Activated T-helper 9 cell treated with anti-CD3 and anti-CD28 coated beads, Interleukin-2, amount 50 U/mL, for 16 hours (primary cell): ENCODE measurements at places on chromosomes 1 and 21.
A peak's percentile ranks its signal among the peaks of the same experiment; 100 is the strongest.

GRCh38 chr1:10319750-10320149 lies 79.1 kb upstream of the PGD start:
- no peak for DNase-seq

DNA sequence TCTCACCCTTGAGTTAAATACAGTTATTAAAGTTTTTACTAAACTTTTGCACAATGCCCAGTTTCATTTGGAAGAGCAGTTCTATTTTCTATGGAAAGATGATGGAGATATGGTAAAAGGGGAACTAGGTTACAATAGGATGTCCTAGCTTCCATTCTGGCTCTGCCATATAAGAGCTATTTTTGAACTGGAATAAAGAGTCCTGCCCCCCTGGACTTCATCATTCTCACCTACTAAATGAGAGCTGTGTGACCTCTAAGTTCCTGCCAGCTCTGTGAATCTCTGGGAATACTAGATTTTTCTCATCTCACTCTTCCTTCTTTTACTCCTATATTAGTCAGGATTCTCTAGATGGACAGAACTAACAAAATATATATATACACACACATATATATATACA lies 106.3 kb downstream of the PRRX1 start:
- no peak for DNase-seq

DNA sequence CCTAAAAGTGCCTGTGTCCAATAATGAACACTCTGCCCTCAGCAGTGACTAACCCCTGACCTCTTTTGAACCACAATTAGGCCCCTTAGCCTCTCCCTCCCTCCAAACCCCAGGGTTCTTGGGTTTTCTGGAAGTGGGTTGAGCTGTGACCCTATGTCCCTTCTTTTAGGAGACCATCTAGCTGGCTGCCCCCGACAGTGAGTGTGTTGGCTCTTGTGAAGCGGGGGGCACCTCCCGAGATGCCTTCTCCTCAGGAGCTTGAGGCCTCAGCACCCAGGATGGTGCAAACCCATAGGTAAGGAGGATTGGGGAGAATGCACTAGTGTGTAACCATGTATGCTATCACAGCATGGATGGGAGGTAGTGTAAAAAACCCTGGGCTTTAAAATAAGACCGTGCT lies 7.3 kb downstream of the RUSC1 start:
- no peak for DNase-seq

DNA sequence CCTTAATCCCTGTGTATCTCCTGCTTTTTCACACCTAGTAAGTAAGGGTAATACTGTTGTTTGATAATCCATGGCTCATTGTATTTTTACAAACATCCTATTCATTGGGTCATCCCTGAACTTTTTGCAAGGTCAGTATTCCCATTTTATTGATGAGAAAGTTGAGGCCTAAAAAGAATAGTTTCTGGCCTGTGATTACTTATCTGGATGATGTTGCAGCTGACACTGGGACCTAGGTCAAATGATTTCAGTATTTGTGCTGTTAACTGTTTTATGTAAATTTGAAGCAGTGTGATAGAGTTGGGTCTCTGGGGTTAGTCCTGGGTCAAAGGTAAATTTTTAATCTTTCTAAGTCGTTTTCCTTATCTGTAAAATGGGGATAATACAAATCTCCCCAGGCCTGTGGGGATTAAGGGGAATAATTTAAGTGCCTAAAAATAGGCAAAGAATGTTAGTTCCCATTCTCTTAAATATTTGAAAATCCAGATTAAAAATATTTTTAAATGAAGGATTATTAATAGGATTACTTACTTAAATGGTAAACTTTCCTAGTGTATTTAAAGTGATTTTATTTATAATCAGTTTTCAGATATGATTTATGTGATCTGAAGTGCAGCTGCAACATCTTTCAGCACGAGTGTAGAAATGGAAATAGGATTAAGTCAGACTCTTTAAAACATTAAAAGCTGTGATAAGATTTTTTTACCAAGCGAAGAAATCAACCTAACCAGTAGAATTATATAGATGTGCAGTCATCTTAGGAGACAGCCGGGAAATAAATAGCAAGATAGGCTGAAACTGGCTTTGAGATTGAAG lies 4.3 kb downstream of the PPP2R5A start:
- no peak for DNase-seq

GRCh38 chr1:15243275-15244043 lies 3.6 kb upstream of the FHAD1 start:
- no peak for DNase-seq

DNA sequence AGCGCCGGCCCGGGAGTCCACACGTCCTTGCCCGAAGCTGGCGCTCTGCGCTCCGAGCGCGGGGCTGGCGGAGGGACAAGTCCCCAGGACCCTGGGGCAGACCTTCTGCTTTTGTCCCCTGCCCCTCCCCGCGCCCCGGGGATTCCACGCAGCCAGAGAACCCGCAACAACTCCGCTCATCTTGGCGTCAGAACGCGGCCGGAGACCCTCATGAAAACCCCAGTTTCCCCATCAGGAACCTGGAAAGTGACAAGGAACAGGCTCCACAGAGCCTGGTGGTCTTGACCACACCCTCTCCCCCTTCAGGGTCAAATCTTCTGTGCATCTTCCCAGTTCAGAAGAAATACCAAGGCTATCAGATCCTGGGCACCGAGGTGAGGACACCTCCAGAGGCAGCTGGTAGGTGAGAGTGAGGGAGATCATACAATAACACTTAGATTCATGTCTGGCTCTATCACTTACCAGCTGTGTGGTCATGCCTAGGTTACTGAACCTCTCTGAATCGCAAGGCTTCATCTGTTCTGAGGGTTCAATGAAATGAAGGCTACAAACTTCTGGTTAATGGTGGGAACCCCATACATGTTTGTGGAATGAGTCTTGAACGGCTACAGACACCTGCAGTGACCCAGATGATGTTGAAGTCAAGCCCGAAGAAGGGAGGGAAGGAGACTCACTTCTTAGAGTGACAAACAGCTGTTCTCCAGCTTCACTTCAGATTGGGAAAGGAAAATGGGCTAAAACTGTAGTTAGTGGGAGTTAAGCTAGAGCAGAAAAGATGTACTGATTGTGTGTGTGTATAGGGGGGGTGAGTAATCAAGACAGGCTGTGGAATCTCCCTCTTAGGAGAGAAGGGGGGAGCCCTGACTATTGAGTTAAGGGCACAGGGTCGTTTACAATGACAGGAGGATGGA lies 555 bp upstream of the RSPO1 start:
- DNase-seq: no peak

DNA sequence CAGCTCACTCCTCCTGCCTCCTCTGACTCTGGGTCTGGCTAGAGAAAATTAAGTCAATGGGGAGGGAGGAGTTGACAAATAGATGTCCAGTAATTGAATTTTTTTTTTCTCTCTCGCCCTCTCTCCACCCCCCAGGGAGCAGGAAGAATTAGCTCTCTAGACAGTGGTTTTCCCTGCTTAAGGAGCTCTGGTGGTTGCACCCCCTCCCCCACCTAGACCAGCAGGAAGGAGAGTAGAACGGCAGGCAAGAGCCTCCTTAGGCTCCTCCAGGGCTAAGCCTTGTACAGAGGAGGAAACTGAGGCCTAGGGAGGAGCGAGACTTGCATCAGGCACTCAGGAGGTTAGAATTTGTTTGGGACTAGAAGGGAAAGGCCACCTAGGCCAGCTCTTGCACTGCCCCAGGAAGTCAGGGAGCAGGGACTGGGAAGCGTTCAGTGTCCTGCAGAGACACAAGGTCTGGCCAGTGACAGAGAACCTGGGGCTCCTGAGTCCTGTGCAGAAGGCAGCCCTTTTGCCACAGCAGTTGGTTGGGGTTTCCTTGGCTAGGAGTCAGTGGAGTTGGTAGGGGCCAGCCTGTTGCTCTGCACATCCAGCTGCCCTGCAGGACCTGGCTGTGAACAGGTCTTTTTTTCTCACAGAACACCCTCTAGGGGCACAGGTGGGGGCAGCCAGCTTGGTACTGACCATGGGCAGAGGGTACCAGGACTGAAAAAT lies 49.5 kb upstream of the ACOT11 start:
- no peak for DNase-seq

GRCh38 chr1:94602802-94603625 lies 61.5 kb upstream of the F3 start:
- no peak for DNase-seq

DNA sequence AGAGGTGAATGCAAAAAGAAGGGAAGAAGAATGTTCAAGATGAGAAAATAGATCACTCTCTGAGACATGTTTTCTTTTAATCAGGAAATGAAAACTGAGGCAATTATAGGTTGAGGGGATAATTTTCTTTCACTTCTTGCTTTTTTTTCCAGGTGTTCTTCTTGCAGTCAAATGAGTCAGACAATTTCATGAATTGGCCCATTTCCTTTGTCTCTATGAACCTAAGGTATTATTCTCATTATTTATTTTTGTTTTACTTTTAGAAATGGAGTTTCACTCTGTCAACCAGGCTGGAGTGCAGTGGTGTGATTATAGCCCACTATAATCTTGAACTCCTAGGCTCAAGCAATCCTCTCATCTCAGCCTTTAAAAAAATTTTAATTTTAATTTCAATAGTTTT lies 3.5 kb upstream of the VASH2 start:
- DNase-seq: no peak

- DNase-seq: no peak
Observed at GRCh38 chr1:181905944-181906597, 155.4 kb downstream of the ZNF648 start.

GRCh38 chr1:29122682-29123052 lies 1.0 kb downstream of the TMEM200B start:
- DNase-seq: no peak

- no peak for DNase-seq
Observed at GRCh38 chr1:181541458-181541857, 58.1 kb downstream of the CACNA1E start.

- DNase-seq: no peak
Observed at GRCh38 chr1:41051022-41051421, 29.5 kb upstream of the SLFNL1 start.

GRCh38 chr21:45596704-45597318 lies 46.7 kb upstream of the PCBP3 start:
- DNase-seq: peak; percentile 78

- no peak for DNase-seq
Observed at GRCh38 chr1:184686540-184686939, 68.1 kb downstream of the EDEM3 start.

DNA sequence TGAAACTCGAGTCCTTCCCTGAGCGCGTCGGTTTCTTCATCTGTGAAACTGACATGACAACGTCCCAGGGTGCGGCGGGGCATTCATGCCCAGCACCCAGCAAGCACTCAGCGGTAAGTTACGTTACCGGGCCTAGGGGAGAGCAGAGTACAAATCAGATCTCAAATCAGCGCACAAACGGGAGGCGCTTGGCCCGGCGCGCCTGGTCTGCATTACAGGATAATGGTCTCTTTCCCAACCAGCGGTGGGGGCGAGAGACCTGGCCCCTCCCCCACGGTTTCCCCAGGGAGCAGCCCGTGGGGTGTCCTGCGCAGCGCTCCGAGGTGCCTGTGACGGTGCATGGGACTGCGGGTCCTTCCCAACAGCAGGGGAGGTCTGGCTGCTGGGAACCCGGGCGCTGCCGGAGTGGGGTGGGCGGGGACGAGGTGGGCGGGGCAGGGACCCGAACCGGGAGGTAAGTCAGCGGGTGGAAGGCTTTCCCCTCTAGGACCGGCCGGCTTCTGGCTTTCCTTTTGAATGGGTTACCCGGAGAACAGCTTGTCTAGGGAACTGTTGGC lies 1.0 kb downstream of the TMEM51 start:
- no peak for DNase-seq
